Globus pallidus (tissue), 1 donor: ENCODE measurements at places on chromosomes 11 and 22.

- DNase-seq = no peak
Observed at GRCh38 chr11:17905477-17905876, 107.4 kb downstream of the SERGEF start.

DNA sequence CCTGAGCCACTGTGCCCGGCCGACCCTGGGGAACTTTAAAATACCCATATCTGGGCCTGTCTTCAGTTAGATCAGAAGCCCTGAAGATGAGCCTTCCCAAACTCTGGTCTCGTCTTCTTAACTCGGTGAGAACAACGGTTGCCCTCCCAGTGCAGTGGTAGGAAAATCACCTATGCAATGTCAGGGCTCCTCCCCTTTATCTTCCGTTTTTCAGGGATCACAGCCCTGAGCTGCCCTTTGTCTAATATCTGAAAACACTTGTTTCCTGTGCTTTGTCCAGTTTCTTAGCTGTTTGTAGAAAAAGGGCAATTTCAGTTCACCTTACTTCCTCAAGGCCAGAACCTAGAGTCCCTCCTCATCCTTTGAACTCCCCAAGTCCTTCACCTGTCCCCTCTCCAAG is 9.4 kb downstream of the DRAP1 start:
- no peak for DNase-seq

DNA sequence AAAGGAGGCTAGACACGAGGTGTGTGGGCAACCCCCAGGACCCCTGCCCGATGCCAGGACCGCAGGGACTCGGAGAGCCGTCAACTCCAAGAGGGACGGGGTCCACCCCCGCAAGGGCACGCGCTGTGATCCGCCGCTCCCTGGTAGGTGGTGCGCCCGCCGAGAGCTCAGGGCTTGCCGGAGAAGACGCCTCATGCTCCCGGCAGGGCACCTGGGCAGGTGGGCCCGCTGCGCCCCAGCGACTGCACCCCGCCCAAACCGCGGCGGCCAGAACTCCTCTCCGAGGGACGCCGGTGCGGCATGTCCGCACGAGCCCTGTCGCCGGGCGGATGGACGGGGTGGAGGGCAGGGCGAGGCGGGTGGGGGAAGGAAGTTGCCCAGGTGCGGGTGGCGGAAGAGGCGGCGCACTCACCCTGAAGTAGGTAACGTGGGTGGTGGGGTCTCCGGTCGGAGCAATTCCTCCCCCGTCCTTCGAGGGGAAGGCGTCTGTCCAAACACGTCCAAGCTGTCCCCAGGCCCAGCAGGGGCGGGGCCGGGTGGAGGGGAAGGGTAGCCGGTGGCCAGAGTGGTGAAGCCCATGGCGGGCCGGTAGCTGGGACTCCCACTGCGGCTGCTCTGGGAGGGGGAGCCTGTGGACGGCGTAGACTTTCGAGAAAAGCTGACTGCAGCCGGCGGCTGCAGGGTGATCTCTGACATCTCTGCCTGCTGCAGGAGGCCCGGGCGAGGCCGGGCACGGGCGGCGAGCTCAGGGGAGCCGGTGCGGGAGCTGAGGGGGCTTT is 37.2 kb downstream of the IGSF9B start:
- no peak for DNase-seq

GRCh38 chr22:33018232-33018864 is 39.8 kb downstream of the SYN3 start:
- peak; percentile 48 for DNase-seq

GRCh38 chr11:124884340-124884739 is 13.3 kb downstream of the ROBO4 start:
- DNase-seq = no peak

DNA sequence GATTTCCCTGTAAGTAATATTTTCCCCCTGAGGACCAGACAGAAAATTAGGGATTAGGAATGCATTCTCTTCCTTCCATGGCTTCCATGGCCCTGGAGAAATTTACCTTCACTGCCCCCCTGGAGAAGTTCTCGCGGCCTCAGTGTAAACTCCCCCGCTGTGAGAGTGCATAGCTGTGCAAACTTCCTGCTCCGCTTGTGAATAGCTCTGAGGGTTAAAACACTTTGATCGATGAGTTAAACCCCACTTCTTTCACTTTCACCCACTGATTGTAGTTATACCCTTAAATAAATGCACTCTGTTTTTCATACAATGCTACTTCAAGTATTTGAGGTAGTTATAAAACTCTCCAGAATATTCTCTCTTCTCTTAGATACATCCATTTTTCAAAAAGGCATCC is 190.8 kb downstream of the DSCAML1 start:
- no peak for DNase-seq

- DNase-seq = no peak
Observed at GRCh38 chr22:20406686-20407408, 12.9 kb downstream of the ZNF74 start.

DNA sequence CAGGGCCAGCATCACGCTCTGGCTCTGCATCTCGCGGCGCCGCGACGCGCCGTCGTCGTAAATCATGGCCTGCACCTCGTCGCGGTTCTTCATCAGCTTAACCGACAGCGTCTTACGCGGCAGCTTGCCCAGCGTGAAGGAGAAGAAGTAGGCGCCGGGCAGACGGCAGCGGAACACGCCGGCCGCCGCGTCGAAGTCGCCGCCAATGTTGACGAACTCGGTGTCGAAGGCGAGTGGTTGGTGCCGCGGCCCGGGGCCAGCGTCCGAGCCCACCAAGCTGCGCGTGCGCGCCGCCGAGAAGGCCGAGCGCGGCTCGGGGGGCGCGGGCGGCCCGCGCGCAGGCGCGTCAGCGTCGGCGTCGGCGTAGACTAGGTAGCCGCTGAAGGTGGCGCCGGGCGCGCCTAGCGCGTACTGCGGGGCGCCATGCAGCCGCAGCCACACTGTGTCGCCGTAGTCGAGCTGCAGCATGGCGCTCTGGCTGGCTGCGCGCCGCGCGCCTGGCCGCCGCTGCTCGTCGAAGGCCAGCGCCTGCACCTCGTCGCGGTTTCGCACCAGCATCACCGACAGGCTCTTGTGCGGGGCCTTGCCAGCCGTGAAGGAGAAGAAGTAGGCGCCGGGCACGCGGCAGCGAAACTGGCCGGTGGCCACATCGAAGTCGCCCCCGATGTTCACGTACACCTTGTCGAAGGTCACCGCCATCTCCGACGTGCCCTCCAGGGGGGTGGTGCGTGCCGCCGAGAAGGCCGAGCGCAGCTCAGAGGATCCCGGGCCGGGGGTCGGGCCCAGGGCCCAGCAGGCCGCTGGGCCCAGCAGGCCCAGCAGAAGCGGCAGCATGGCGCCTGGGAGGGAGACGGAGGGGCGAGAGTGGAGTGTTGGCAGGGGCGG is 3.7 kb downstream of the FAM180B start:
- DNase-seq = no peak

DNA sequence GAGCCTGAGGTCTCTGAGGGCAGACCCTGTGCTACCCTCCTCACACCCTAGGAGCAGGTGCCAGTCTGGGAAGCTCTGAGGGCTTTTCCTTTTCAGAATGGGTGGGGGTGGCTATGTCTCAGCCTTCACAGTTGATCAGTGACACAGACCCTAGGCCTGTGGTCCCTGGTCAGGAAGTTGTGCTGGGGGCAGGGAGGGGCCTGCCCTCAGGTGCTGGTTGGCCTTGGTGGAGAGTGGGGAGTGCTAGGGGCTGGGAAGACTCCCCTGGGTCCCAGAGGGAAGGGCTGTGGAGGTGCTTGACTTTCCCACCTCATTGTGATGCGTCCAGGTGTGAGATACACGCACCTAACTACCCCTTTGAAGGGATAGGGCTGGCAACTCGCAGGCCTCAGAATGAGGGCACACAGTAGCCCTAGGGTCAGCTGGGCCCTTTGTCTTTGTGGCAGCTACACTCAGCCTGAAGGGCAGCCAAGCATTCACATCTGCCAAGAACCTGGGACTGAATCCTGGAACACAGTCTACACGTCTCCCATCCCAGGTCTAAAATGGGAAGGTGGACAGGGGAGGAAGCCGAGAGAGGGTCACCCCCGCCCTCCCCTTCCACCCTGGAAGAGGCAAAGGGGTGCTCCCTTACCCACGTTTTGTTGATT is 31.2 kb upstream of the ATXN10 start:
- DNase-seq = no peak

DNA sequence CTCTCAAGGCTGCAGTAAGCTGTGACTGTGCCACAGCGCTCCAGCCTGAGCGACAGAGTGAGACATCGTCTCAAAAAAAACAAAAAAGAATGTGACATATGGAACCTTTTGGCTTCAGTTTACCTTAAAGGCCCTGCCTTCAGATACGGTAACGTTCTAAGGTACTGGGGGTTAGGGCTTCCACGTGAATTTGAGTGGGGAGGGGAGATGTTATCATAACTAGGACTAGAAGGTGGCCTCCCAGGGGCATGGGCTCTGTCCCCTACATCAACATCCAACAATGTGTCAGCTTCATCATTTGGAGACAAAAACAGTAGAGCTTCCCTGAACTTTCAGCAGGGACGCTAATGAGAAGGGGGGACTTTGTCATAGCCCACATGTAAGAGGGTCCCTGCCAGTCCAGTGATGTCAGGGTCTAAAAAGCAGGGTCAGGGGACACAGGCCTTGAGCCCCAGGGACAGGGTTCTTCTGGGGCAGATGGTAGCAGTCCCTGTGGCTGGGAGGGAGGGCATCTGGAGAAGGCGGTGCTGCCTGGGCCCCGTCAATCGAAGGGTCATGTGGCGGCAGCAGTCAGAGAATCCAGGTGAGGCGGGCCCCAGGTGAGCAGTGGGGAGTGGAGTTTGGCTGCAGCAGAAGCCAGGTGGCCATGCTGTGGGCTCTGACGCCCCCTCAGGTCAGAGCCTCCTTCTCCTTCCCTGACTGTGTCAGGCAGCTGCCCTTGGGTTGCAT is 79.8 kb downstream of the BCR start:
- no peak for DNase-seq

DNA sequence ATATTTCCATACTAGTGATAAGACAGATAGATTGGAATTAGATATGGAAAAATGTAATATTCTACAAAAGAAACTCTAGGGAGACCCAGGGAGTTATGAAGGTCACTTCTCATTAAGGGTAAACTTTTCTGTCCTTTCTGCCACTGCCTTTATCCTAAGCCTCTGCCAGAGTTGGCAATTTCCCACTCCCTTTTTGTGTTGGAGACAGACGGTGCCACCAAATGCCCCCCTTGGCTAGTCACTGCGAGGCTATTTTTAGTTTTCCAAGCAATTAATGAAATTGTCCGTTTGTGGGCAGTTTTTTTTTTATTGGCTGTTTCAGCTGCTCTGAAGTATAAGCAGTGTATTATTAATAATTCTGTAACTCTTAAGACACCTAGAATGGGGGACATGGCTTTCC is 67.6 kb upstream of the TENM4 start:
- peak; percentile 29 for DNase-seq

GRCh38 chr11:86449993-86450629 is 75.4 kb downstream of the CCDC81 start:
- no peak for DNase-seq

DNA sequence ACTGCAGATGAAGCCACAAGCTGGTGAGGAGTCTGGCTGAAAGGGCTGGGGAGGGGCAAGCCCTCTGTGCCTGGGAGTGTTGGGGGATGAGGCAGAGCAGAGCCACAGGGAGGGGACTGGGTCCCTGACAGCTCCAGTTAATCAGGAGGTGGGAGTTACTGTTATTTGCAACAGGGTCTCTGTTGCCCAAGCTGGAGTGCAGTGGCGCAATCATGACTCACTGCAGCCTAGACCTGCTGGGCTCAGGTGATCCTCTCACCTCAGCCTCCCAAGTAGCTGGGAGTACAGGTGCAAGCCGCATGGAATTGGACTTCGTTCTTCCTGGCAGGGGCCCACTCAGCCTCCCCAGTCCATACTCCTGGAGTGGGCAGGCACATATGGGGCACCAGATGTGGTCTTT is 7.7 kb downstream of the SCN2B start:
- DNase-seq = no peak

DNA sequence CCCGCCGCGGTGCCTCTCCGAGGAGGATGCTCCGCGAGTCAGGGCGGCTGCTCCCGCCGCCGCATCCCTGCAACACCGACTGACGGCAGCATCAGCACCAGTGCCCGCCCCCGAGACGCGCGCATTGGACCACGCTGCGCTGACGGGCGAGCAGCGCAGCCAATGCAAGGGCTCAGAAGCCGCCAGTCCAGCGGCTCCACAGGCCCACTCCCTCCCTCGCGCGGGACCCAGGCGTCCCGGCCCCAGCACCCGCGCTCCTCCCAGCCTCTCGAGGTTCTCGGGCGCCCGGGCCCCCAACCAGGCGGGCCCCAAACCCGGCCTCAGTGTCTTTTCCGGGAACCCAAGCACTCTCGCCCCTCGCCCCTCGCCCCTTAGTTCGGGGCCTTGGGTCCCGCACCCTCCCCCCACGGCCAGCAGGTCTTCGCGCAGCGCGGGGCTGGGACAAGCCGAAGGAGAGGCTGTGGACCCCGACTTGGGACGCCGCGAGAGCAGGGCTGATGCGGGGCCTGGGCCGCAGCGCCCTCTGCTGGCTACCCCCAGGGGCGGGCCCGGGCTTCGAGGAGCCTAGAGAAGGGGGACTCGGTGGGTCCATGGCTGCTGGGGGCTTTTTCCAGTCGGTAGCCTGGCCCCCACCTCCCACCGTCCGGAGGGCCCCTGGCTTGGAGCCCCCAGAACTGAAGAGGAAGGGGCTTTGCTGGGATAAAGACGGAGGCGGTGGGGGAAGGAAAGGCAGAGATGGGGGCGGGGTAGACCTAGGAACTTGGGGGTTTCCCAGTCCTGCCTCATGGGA is at the start of gene NRXN2:
NRXN2 (minus strand) TSS at position 81 of the 790 bp plus-strand sequence. CDS start 9,498 bp downstream, outside the sequence.
- peak; percentile 96 for DNase-seq

DNA sequence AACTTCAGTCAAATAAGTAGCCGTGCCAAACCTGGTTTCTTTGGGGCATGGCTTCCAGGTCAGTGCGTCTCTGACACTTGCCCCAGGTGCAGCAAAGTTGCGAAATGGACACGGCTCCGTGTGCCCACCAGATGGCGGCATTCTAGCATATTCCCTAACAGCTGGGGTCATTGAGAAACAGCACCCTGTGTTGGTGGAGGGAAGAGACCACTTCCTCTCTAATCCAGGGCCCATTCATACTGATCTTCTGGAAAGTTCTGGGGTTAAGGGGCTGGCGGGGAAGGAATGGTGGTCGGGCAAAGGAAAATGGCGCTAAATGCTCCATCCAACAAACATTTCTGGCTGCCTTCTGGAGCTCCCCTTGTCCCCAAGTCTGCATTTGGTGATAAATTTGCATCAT is 141.2 kb upstream of the TIMP3 start:
- DNase-seq = peak; percentile 30

DNA sequence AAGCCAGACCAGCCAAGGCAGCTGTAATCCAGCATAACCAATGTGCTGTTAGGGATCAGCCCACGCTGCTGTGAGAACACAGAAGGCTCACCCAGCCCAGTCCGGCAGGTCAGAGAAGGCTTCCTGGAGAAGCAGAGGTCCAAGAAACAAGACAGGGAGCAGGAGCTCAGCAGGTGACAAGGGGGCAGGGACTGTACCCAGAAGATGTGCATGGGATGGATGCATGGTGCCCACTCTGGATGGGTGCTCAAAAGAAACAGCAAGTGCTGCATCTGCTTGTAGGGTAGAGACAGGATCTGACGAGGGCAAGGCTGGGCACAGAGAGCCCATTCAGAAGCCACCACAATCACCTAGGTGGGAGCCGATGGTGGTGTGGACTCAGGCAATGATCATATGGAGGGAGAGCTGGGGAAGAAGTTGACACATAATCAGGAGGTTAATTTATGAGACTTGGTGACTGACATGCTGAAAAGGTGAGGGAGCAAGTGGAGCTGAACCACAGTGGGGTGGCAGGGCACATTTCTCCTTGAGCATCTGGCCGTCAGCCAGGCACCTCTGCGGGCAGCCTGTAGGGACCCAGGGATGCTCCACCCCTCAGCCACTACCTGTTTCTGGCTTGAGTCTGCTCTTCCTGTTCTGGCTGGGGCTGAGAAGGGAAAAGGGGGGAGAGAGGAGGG is 102.3 kb upstream of the DRD2 start:
- DNase-seq = no peak
